ENCODE measurements at places on chromosomes 3 and 15.

GRCh38 chr3:125051715-125052581 lies 3.8 kb downstream of the HEG1 start:
- DNase-seq: peak; percentile 80

DNA sequence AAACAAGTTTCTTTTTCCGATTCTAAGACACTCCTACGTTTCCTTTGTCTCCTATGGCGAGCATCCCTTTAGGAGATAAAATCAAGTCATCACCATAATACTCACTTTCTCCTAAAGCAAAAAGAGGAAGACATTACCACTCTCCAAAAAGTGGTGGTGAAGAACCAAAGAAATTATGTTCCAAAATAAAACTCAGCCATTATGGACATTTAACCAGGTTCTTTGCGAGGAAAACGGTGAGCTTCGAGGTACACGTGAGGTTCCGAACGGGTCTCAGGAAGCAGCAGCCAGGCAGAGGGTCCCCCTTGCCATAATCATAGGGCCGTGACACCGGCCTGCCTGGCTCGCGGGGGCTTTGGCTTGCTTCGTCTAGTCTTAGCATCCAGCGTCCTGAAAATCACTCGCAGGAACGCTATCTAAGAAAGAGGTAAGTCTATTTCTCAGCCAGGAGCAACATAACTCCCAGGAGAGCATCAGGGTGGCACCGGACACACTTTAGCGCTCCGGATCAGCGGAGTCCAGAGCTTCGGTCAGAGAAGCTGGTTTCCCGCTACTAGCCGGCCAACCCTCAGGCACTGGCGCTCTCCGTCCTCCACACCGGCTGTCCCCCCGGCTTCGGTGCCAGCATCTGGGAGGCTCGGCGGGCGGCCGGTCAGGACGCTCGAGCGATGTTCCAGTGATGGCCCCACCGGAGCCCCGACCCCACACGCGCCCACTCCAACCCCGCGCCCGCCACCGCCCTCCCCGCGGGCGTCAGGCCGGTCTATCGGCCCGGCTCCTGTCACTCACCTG lies 581 bp downstream of the IP6K1 start:
- peak; percentile 17 for DNase-seq

DNA sequence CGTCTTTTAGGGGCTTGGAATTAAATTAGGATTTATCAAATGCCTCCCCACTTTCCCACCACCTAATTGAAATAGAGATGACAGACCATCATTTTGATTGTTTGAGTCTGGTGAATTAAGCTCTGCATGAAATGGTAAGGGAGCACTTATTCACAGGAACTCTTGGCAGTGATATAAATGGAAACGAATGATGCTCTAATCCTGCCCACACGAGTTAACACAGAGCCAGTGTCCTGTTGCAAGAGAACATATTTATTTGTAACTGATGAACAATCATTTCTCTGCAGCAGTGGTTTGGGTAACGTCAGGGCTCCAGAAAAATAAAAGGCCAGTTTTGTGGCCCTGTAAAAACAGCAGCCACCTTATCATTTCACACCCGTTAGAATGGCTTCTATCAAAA lies 163.3 kb downstream of the FEZF2 start:
- DNase-seq: no peak

- DNase-seq: no peak
Observed at GRCh38 chr3:53074366-53074696, 28.5 kb upstream of the SFMBT1 start.

GRCh38 chr3:151431940-151432339 lies 28.9 kb downstream of the IGSF10 start:
- no peak for DNase-seq

GRCh38 chr15:65906396-65906795 lies 37.1 kb downstream of the RAB11A start:
- DNase-seq: no peak

DNA sequence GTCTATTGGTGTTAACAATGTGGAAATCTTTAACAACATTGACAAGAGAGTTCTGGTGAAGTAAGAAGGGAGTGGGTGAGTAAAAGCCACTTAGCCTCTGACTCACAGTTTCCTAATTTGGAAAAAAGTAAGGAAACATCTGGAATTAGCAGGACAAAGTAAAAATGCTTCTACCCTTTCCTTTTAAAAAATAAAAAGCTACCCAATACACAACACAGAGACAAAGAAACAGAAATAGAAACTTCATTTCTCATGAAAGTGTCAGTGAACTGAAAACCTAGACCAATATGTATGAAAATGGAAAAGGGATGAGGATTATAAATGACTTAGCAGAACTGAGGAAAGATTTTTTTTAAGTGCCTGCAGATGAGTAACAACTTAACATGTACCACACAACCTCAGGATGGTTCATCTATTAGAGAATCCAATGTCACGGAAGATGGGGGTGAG lies 65.4 kb downstream of the SSR3 start:
- DNase-seq: no peak

- no peak for DNase-seq
Observed at GRCh38 chr15:96124436-96124835, 206.1 kb upstream of the NR2F2 start.

- no peak for DNase-seq
Observed at GRCh38 chr3:14485981-14486380, 54.2 kb downstream of the GRIP2 start.

DNA sequence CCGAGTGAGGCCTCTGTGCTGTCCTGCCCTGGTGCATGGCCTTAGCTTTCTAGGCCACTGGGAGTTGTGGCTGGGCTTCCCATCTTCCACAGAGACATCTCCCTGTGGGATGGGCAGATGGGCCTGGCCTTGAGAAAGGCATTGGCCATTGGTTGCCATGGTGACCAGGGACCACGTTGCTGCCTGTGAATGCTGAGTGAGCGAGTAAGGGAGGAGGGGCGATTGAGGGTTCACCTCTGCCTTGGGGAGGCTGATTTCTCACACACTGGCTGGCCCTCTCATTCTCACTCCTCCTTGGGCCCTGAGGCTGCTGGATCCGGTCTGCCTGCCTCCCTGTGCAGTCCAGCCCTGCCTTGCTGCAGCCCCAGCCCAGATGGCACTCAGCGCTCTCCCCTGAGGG lies 26.4 kb upstream of the DOCK3 start:
- no peak for DNase-seq

DNA sequence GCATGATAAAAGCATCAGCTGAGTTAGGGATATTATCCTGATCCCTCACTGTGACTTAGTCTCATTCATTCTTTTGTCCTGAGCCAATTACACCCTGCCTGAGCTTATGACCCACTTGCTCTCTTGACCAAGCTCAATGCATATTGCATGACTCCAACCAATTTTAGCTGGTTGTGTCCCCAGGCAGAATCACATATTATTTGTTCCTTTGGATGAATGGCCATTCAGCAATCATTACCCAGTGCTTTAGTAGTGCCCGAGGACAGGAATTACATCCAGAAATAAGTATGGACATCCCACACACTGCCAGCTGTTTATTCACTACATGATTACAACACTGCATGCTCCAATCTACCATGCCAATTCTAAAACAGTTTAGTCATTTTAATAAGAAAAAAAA lies 322.5 kb downstream of the ZBBX start:
- DNase-seq: no peak

DNA sequence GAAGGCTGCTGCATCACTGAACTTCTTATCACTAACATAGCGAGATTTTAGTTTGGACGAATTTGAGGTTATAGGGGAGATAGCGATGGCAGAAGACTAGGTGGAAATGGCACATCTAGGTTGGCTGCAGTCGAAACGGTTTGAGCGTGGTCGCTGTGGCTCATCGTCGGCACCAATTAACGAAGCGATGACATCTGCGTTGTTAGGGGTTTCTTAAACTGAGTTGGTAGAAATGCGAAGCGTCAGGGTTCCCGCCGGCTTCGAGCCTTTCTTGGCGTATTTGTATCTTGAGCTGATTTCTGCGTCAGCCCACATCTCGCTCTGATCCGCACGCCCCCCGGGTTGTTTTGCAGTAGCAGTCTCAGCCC lies 319 bp downstream of the LNP1 start:
- peak; percentile 54 for DNase-seq

GRCh38 chr15:52406601-52407000 lies 111.0 kb upstream of the MYO5C start:
- no peak for DNase-seq

DNA sequence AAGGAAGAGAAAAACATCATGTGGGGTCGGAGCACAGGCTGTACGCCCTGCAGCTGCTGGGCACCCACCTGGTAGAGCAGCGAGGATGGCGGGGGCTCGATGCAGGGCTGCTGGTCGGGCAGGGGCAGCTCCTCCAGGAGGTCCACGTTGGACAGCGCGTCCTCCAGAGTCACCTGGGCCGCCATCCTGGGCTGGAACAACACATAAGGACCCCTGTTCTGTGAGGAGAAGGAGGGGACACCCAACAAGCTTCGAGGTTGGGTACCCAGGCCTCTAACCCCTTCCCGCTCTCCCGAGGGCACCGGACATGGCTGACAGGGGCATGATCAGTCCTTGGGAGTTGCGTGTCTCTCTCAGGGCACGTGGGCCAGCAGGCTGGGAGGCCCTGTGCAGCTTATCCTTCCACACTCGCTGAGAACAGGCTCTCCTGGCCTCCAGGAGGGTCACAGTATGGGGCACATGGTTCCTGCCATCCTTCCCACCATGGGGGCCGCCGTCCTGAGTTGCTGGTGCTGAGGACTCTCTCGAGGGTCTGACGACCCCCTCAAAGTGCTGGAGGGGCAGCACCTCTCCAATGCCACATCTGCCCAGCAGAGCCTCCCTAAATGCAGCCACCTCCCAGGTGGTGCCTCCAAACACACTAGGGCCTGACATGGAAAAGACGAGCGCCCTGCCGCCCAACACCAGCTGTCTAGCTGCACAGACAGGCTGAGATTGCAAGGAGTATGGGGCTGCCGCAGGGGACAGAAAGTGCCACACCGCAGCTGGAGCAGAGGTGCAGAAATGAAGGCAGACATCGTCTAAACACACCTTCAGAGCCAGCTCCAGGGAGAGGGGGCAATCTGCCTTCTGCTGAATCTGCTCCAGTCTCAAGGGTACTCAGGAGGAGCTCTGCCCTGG lies 32.8 kb downstream of the CYFIP1 start:
- DNase-seq: no peak

- peak; percentile 26 for DNase-seq
Observed at GRCh38 chr15:70140543-70141375, 43.0 kb upstream of the TLE3 start.

DNA sequence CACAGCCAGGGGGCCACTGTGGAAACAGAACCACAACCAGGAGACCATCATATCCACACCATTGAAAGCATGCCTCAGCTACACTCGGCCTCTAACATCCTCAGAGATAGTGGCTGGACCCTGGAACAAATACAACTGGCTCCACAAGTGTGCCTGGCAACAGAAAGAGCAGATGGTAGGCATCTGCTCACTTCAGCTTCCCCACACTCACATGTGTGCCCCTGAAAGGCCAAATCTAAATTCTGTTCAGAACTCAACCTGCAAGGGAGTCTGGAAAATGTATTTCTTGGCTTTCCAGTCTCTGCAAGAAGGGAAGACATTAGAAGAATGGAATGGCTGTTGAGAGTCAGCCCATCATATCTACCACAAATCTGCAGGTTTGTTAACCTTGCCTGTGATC lies 54.7 kb upstream of the CTNNB1 start:
- DNase-seq: no peak

GRCh38 chr15:85037641-85038040 lies 56.0 kb downstream of the PDE8A start:
- DNase-seq: no peak

- DNase-seq: peak; percentile 24
Observed at GRCh38 chr3:132180337-132180791, 136.8 kb upstream of the ACP3 start.

- no peak for DNase-seq
Observed at GRCh38 chr3:46865546-46865945, 2.3 kb upstream of the MYL3 start.

- no peak for DNase-seq
Observed at GRCh38 chr15:29100486-29101000, 169.1 kb downstream of the NSMCE3 start.

DNA sequence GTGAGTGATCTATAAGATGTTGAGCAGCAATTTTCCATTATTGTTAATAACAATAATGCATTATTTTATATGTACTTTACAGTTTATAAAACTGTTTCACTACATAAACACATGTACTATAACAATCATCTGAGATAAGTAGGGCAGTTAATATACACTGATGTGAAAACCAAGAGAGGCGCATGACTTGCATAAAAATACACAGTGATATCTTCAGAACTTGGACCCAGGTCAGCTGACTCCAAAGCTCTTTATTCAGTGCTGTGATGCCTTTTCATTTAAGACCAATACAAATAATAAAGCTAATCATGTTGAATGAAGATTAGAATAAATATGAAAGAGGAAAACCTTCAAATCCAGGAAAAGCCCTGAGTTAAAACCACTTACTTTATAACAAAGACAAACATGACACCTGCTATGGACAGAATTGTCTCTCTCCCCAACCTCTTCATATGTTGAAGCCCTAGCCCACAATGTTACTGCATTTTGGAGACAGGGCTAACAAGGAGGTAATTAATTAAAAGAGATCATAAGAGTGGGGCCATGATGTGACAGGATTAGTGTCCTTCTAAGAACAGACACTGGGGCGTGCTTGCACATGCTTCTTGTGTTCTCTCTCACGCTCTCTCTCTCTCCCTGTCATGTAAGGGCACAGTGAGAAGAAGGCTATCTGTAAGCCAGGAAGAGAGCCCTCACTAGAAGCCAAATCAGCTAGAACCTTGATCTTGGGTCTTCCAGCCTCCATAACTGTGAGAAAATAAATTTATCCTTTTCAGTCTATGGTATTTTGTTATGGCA lies 55.8 kb upstream of the TSPAN3 start:
- DNase-seq: no peak

DNA sequence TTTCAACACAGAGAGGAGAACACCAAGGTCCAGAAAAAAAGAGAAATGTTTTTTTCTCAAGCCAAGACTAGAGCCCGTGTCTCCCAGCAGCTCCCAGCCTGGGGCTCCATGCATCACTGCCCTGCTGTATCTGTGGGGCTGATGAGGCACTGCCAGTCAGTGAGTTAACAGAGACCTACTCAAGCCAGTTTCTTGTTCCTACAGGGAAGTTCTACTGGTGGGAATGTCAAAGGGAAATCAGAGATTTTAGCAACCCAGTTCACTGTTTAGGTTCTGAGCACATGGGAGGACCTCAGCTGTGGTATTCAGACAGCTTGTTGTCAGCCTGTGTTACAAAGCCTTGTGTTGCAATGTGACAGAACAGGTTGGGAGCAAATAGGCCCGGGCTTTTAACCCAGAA lies 234.3 kb downstream of the TLE3 start:
- DNase-seq: no peak

DNA sequence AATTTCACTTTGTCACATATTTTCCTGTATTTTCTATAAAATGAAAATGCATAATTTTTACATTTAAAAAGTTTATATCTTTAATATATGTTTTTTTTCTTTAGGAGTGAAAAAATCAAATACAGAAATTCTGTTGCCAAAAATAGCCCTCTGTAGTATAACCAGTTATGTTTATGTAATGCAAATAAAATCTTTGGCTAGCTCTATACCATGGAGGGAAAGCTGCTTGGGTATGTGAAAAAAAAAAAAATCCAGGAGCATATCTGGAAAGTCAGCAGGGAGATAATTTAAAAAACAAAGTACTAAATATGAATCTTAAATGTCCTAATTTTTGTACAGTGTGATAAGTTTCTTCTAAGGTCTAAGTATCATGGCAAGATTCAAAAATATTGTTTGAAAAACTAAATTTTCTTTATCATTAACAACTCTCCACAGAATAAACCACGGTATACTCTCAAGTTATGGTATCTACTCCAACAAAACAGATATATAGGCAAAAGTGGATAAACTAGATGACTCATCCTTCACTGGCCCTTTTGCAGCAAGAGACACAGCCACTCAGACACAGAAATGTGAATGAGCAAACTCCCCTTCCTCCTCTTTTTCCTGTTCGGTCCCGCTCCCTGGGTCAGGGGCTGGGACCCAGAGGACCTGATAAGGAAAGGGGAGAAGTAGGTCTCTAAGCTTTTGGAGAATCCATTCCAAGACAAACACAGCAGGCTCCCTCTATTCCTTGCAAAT lies 66.6 kb downstream of the PDZRN3 start:
- DNase-seq: no peak
